ENCODE measurements at places on chromosomes 5 and 9.

DNA sequence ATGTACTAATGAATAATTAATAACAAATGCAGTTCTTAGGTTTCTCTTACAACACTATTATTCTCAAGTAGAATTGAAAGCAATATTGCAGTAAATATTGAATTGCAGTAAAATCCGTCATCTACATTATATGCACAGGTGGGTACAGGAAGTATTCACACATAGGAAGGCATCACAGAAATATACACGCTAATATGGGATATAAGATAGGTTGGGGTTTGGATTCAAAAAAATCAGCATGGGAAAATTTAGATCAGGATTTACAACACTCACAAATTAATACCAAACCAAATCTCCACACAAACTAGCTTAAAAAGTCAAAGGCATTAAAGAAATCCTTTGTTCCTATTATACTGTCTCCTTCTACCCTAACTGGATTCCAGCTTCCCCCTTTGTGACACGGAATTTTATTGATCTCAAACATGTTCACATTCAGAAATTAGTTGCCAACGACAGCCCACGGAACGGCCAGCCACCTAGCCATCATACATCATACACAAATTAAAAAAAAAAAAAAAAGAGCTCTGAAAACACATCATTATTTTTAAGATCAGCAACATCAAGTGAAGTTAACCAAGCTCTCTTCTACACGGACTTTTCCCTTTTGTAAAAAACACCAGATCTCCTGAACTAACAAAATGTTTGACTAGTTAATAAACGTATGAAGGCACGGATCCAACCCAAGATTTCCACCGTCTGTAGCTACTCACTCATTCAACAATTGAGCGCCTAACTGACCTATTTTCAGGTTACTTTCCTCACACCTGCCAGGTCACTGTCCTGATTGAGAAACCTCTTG, 2.2 kb downstream of the NR6A1 start:
- no peak overlapping the region for H3K27ac ChIP-seq
- peaks cover 22% of the 10 kb centered on the region for H3K4me1 ChIP-seq
- peak overlapping the region; percentile 70 for H3K4me3 ChIP-seq
- H3K36me3 ChIP-seq: no peaks in the 10 kb centered on the region
- no peak for DNase-seq
- H3K27me3 ChIP-seq: peaks cover 16% of the 10 kb centered on the region

- H3K27me3 ChIP-seq: peaks cover 84% of the 10 kb centered on the region
- no peak for DNase-seq
- peaks cover 53% of the 10 kb centered on the region for H3K4me1 ChIP-seq
- no peak overlapping the region for H3K27ac ChIP-seq
Measured at GRCh38 chr5:173327084-173327947, 898 bp downstream of the STC2 start.

- H3K4me1 ChIP-seq: peaks cover 3% of the 10 kb centered on the region
- H3K27me3 ChIP-seq: peaks cover 30% of the 10 kb centered on the region
- H3K36me3 ChIP-seq: peaks cover 29% of the 10 kb centered on the region
- H3K27ac ChIP-seq: peak overlapping the region; percentile 99
- peak overlapping the region; percentile 75 for H3K4me3 ChIP-seq
Measured at GRCh38 chr5:88675168-88675707, 207.7 kb downstream of the MEF2C start.

- peak; percentile 39 for DNase-seq
- no peaks in the 10 kb centered on the region for H3K36me3 ChIP-seq
- no peak overlapping the region for H3K27ac ChIP-seq
- no peaks in the 10 kb centered on the region for H3K27me3 ChIP-seq
- peaks cover 3% of the 10 kb centered on the region for H3K4me1 ChIP-seq
Measured at GRCh38 chr5:137095597-137095996, 403.5 kb downstream of the SPOCK1 start.

DNA sequence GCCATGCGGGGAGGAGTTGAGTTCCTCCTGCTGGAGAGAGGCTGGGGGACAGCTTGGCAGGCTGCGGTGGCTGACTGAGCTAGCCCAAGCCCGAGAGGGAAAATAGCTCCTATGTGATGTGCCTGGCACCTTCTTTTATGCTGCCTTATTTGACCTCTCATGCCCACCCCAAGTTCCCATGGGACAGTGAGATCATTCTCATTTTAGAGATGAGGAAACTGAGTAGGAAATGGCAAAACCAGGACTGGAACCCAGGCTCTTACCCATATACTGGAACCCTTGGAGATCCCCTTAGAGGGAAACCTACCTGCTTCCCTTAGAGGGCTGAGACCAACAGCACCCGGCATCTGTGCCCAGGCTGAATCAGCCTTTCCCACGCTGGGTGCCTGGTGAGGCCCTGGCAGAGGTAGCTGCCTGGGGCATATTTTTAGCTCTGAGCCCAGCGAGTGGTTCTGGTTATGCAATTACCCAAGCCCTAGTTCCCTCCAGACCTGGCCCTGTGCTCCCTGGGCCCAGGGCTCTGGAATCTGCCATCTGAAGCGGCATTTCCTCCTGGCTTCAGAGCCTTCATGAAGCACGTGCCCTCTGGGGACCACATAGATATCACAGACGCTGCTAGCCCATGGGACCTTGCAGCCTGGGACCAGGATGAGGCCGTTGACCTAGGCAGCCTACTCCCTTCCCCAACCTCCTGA, 23.6 kb downstream of the COL27A1 start:
- no peaks in the 10 kb centered on the region for H3K27me3 ChIP-seq
- peaks cover 41% of the 10 kb centered on the region for H3K4me1 ChIP-seq
- no peak for DNase-seq

DNA sequence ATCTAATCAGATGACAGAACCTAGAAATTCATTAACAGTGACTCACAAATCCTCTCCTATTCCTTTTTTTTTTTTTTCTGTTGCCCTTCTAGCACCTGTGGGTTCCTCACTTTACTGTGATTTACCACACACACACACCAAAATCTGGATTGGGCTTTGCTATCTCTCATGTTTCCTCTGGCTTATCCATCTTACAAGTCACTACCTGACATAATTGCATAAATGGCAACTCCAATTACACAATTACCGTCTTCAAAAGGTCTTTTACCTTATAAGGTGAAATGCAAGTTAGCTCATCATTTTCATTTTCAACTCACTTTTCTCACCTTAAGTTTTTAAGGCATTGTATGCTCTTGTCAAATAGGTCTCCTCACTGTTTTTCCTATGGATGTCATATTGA, 426.3 kb upstream of the MEF2C start:
- DNase-seq: no peak
- no peak overlapping the region for H3K4me3 ChIP-seq
- H3K27ac ChIP-seq: no peak overlapping the region
- no peaks in the 10 kb centered on the region for H3K36me3 ChIP-seq
- no peaks in the 10 kb centered on the region for H3K4me1 ChIP-seq

- no peak overlapping the region for H3K27ac ChIP-seq
- no peaks in the 10 kb centered on the region for H3K36me3 ChIP-seq
- H3K27me3 ChIP-seq: no peaks in the 10 kb centered on the region
- peaks cover 3% of the 10 kb centered on the region for H3K4me1 ChIP-seq
Measured at GRCh38 chr9:108676355-108676754, 179.4 kb downstream of the ACTL7B start.

GRCh38 chr5:60185231-60186099, 291.9 kb upstream of the PDE4D start:
- H3K27ac ChIP-seq: no peak overlapping the region
- no peaks in the 10 kb centered on the region for H3K4me1 ChIP-seq
- H3K36me3 ChIP-seq: no peaks in the 10 kb centered on the region
- no peak for DNase-seq
- no peak overlapping the region for H3K4me3 ChIP-seq

- DNase-seq: no peak
- no peak overlapping the region for H3K4me3 ChIP-seq
- H3K4me1 ChIP-seq: peaks cover 75% of the 10 kb centered on the region
- peak overlapping the region; percentile 91 for H3K27ac ChIP-seq
- no peaks in the 10 kb centered on the region for H3K27me3 ChIP-seq
- peaks cover 95% of the 10 kb centered on the region for H3K36me3 ChIP-seq
Measured at GRCh38 chr9:136341042-136341655, 13.8 kb downstream of the GPSM1 start.

DNA sequence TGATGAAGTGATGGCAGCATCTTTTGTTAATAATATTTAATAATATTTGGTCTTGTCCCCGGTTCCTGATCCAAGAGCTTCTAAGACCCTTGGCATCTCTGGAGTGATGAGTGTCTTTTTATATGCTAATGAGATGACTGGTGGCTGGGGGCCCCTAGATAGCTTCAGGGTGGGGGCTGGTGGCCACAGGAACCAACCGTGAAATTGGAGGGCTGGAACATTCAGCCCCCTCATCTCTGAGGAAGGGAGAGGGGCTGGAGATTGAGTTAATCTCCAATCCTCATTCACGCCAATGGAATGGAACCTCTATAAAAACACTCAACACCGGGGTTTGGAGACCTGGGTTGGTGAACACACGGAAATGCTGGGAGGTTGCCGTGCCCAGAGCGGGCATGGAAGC, 78.2 kb upstream of the RAPGEF1 start:
- peaks cover 10% of the 10 kb centered on the region for H3K4me1 ChIP-seq
- H3K27ac ChIP-seq: no peak overlapping the region
- DNase-seq: no peak
- H3K4me3 ChIP-seq: no peak overlapping the region

GRCh38 chr5:179767496-179768100, 26.2 kb upstream of the LTC4S start:
- H3K27me3 ChIP-seq: no peaks in the 10 kb centered on the region
- H3K27ac ChIP-seq: no peak overlapping the region
- no peak for DNase-seq
- no peak overlapping the region for H3K4me3 ChIP-seq

DNA sequence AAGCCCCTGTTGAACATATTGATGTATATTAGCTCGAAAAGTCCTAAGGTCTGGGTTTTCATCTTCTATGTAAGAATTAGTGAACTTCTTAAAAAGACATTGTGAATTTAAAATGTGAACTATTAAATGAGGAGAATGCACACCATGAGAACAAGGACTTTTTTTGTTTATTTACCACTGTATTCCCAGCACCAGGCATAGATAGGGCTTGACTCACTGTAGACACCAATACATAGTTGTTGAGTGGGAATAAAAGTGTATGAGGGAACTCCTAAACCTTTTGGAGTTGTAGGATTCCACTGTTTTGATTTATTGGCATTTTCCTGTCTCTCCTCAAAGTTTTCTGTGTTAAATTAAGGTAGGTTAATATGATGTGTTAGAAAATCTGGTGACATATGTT, 40.3 kb downstream of the NNT start:
- H3K36me3 ChIP-seq: no peaks in the 10 kb centered on the region
- H3K4me3 ChIP-seq: no peak overlapping the region
- no peak for DNase-seq

GRCh38 chr5:16863469-16863946, 72.6 kb downstream of the MYO10 start:
- H3K27me3 ChIP-seq: no peaks in the 10 kb centered on the region
- H3K36me3 ChIP-seq: no peaks in the 10 kb centered on the region
- H3K4me1 ChIP-seq: peaks cover 11% of the 10 kb centered on the region
- no peak for DNase-seq

DNA sequence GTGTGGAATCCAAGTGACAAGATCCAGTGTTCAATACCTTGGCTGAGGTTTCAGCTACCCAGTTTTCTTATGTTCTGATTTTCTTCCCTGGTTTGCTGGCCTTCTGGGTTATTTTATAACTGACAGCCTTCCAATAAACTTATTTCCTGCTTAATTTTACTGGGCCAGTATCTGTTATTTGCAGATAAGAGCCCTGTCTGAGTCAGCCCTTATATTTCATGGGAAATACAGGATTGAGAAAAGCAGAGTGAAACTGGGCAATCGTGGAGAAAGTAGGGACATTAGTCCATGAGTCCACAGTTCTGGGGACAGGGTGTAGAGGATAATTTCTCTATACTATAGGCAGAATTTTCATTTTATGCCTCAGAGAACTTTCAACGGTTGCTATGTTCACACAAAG, 32.3 kb downstream of the TMEM167A start:
- H3K36me3 ChIP-seq: no peaks in the 10 kb centered on the region
- no peaks in the 10 kb centered on the region for H3K4me1 ChIP-seq
- DNase-seq: no peak
- no peaks in the 10 kb centered on the region for H3K27me3 ChIP-seq

- H3K27me3 ChIP-seq: no peaks in the 10 kb centered on the region
- peak overlapping the region; percentile 57 for H3K27ac ChIP-seq
- no peak for DNase-seq
- H3K36me3 ChIP-seq: peaks cover 12% of the 10 kb centered on the region
- H3K4me3 ChIP-seq: no peak overlapping the region
- H3K4me1 ChIP-seq: peaks cover 87% of the 10 kb centered on the region
Measured at GRCh38 chr9:121283856-121284732, 16.1 kb downstream of the GSN start.

DNA sequence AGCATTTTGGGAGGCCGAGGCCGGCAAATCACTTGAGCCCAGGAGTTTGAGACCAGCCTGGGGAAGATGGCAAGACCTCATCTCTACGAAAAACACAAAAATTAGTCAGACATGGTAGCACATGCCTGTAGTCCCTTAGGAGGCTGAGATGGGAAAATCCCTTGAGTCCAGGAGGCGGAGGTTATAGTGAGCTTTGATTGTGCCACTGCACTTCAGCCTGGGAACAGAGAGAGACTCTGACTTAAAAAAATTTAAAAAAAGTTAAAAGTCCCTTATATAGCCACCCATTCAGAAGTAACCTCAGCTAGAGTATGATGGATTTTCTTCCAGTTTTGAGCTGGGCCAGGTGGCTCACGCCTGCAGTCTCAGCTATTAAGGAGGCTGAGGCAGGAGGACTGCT, 72.4 kb downstream of the UGCG start:
- no peak overlapping the region for H3K27ac ChIP-seq
- no peaks in the 10 kb centered on the region for H3K4me1 ChIP-seq
- no peaks in the 10 kb centered on the region for H3K27me3 ChIP-seq
- no peak for DNase-seq

GRCh38 chr9:88344013-88344412, 44.2 kb upstream of the SPIN1 start:
- H3K27ac ChIP-seq: no peak overlapping the region
- H3K4me1 ChIP-seq: no peaks in the 10 kb centered on the region
- H3K4me3 ChIP-seq: no peak overlapping the region
- no peak for DNase-seq
- H3K27me3 ChIP-seq: no peaks in the 10 kb centered on the region

DNA sequence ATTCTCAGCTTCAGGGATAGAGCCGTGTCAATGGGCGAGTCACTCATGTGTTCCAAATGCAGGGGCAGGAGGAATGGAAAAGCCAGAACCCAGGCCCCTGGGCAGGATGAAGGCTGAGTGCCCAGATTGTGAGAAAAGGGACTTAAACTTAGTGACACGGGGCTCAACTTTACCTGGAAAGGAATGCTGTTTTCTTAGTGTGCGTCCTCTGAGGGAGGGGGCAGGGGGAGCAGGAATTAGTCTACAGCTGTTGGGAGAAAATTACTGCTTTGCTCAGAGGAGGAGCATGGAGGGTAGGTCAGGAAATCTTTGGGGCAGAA, 14.6 kb downstream of the HK3 start:
- DNase-seq: no peak
- no peak overlapping the region for H3K4me3 ChIP-seq

- H3K36me3 ChIP-seq: no peaks in the 10 kb centered on the region
- H3K4me3 ChIP-seq: peak within 1 kb of the TSS; percentile 99
Measured at GRCh38 chr5:111756581-111757354, at the start of gene NREP. Gene NREP (minus strand): TSS chr5:111757194. CDS start chr5:111755772, 1,422 bp downstream.

- no peak overlapping the region for H3K27ac ChIP-seq
- no peak overlapping the region for H3K4me3 ChIP-seq
- no peaks in the 10 kb centered on the region for H3K36me3 ChIP-seq
- no peak for DNase-seq
Measured at GRCh38 chr5:94181895-94182294, 436.5 kb downstream of the KIAA0825 start.
